ENCODE measurements at places on chromosomes 1 and 21.
A peak's percentile ranks its signal among the peaks of the same experiment; 100 is the strongest.

DNA sequence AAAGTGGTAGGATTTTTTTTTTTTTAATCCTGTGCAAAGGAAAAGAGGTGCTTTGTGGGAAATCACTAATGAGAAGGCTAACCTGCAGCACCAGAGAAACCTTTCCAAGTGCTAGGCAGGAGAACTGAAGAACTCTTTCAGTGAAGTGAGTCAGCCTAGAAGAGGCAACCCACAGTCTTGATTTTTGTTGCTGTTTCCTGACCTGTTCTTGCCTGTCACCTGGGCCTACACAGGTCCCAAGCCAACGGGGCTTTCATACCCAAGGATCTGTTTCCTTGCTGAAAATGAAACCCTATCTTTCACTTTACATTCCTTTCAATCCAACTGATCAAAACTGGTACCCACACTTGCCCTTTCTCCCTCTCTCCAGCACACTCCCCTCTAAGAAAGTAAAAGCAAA lies 7.1 kb upstream of the IKBKE start:
- DNase-seq = no peak

DNA sequence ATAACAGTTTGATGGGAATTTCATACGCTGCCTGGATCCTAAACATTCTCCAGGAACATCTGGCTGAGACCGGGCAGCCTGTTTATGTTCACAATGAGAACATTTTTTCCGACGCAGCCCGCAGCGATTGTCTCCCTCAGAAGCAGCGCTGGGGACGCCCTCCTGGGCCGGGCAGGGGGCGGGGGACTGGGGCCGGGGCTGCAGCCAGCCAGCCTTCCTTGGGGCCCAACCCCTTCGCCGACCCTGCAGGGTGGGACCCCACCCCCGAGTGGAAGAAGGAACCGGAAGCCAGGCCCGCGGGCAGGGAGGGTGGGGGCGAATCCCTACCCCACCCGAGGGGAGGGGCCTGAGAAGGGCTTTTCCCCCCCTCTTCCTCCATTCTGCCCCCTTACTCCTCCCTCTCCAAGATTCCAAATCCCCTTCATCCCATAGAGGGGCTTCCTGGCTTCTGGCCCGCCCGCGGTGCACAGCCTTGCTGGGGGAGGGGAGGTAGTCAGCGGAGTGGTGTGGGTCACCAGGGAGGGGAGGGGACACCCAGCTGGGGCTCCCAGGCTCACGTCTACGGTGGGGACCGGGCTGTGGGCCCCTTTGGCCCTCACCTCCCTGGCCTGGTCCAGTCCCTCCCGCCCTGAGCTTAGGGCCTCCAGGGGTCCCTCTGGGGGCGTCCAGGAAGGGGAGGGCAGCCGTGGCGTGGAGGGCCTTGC lies 60.6 kb downstream of the WNT9A start:
- DNase-seq = no peak

GRCh38 chr1:205170532-205171269 lies 40.8 kb downstream of the DSTYK start:
- no peak for DNase-seq

- DNase-seq = peak; percentile 69
Observed at GRCh38 chr1:77126307-77126706, 92.9 kb downstream of the PIGK start.

DNA sequence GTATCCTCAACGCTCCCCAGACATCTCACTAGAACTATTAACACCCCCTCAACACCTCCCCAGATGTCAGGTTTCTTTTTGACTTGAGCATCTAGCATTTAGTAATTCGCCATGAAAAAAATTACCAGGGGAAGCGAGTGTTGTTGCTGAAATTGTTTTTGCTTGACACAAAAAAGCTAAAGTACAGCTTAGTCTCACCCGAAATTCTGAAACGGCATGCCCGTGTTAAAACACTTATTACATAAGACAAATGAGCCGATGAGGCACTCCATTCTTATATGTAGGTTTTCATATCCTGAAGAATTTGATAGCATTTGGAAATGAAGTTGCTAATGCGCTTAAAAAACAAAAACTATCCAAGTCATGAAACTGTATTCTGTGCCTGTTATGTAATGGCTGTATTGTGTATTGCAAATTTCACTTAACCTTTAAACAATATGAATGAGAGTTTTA lies 1.3 kb upstream of the NRIP1 start:
- DNase-seq = no peak

GRCh38 chr1:231518485-231519034 lies 9.9 kb upstream of the TSNAX start:
- DNase-seq = no peak

- no peak for DNase-seq
Observed at GRCh38 chr1:73065339-73066041, 783.2 kb upstream of the NEGR1 start.

DNA sequence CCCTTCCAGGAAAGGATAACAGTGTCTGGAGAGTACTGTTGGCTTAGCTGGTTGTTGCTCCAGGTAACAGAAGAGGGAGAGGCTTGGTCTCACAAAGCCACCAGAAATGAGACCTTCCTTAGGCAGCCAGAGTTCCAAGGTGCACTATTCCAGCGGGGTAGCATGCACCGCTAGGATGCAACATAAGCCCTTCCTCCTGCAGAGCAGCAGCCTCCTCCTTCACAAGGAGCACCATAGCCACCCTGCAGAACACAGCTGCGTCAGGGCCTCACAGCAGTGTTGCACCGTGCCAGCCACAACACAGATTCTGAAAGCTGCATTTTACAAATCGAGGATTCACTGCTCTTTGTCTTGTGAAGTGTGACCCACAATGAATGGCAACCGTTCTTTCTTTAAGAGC lies 142.0 kb downstream of the CLIC6 start:
- DNase-seq = no peak

GRCh38 chr1:46411601-46412341 lies 17.7 kb downstream of the FAAH start:
- DNase-seq = no peak

- no peak for DNase-seq
Observed at GRCh38 chr1:19164274-19165015, 45.6 kb downstream of the UBR4 start.

DNA sequence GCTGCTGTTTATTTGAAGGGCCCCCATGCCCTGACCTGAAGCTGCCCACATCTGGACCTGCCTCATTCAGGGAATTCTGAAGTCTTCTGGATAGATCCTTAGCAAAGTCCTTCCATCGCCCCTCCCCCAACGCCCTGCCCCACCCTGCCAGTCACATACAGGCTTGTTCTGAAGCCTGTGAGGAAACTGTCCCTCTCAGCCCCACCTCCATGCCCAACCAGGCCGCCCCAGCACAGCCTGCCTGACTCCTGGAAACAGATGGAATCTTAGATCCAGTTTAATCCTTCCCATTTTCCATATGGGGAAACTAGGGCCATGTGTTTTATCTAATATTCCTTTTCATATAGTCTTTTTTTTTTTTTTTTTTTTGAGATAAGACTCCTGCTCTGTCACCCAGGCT lies 44.5 kb upstream of the GPR37L1 start:
- DNase-seq = no peak

Data from HFFc6 (cell line).